Left ventricle myocardium inferior (tissue), 1 donor: ENCODE measurements at places on chromosomes 1 and 21. TPM values are rescaled to one million over a fixed set of nuclear protein-coding genes. Genes with fewer than 3 reads are reported as not detected.

DNA sequence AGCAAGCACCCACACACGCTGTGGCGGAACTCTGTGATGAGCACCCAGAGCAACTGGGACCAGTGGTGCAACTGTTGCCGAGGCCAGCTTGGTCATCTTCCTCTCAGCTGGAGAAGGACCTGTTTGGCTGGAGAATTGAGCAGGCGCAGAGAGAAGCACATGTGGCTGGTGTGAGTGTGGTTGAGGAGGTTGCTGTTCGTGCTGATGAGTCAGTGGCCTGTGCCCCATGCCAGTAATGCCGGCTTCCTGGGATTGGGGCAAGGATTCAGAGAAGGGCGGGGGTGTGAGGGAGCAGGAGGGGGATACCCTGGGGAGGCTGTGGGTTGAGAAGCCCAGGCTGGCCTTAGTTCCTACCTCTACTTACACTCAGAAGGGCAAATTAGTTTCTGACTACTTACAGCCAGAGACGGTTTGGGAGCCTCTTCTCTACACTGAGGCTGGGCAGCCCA, 57.5 kb upstream of the EPS8L3 start:
- DNase-seq, result no peak
- H3K27me3 ChIP-seq, result no peaks in the 10 kb centered on the region
- H3K4me3 ChIP-seq, result no peak overlapping the region
- no peaks in the 10 kb centered on the region for H3K36me3 ChIP-seq
- no peak overlapping the region for H3K27ac ChIP-seq

GRCh38 chr1:15171271-15171908, 17.8 kb downstream of the TMEM51 start:
- no peak overlapping the region for H3K27ac ChIP-seq
- H3K4me3 ChIP-seq, result no peak overlapping the region
- H3K36me3 ChIP-seq, result no peaks in the 10 kb centered on the region
- H3K4me1 ChIP-seq, result peaks cover 8% of the 10 kb centered on the region
- DNase-seq, result no peak

DNA sequence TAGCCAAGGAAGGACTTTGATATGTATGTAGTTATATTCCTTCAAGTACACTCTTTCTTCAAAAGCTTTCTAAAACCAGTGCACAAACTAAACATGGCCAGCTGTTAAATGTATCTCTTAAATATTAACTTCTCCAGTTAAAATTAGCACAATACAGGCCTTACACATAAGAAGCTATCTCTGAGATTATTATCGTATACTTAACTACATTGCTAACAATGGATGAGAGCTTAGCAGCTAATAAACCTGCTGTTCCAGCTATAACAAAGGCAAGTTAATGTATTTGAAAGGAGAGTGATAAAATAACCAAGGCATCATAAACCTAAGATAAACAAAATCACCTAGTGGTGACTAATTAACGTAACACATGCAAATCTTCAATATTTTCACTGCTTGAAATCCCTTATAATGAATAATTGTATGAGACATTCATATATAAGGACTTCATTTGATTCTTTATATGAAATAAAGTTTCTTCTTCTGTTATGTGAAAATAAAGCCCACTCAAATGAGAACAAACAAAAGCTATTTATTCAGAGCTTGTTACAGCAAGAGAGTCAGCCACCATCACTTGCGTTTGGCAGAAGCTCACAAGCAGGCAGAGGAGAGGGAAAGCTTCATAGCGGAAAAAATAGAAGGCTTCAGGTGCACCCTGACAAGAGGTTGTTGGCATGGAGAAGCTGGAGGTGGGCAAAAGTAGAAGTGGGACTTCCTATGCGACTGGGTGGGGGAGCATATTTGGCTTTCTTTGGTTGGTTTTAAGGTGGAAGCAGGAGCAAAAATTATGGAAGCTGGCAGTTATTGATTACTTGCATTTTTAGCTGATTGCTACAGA, 274.1 kb upstream of the CHRM3 start:
- H3K27ac ChIP-seq, result no peak overlapping the region
- no peaks in the 10 kb centered on the region for H3K27me3 ChIP-seq
- no peak overlapping the region for H3K4me3 ChIP-seq
- DNase-seq, result no peak

DNA sequence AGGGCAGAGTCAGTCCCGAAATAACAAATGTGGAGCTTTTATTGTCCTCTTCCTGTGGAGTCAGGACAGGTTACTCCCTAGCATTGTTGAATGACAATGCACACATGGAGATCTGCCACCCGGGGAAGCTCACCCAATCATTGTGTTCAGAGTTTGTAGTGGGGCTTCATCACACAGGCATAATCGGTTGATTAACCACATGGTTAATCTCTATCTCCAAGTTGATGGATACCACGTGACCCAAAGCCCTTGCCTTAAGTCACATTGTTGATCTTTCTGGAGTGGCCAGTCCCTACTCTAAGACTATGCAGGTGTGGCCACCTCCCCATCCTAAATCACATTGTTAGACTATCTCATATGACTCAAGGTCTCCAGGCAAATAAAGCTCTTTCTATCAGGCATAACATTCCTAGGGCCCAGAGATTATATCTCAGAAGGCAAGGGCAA, 2.6 kb upstream of the C1orf141 start:
- peaks cover 7% of the 10 kb centered on the region for H3K27me3 ChIP-seq
- H3K4me3 ChIP-seq, result no peak overlapping the region
- H3K27ac ChIP-seq, result no peak overlapping the region
- no peaks in the 10 kb centered on the region for H3K36me3 ChIP-seq
- H3K4me1 ChIP-seq, result no peaks in the 10 kb centered on the region

GRCh38 chr1:183388735-183389134, 29.4 kb downstream of the NMNAT2 start:
- no peak overlapping the region for H3K4me3 ChIP-seq
- peaks cover 20% of the 10 kb centered on the region for H3K4me1 ChIP-seq
- no peaks in the 10 kb centered on the region for H3K36me3 ChIP-seq

- no peaks in the 10 kb centered on the region for H3K36me3 ChIP-seq
- no peak overlapping the region for H3K4me3 ChIP-seq
- DNase-seq, result no peak
- H3K4me1 ChIP-seq, result peaks cover 8% of the 10 kb centered on the region
Measured at GRCh38 chr21:28272272-28272992, 720.2 kb downstream of the LTN1 start.

DNA sequence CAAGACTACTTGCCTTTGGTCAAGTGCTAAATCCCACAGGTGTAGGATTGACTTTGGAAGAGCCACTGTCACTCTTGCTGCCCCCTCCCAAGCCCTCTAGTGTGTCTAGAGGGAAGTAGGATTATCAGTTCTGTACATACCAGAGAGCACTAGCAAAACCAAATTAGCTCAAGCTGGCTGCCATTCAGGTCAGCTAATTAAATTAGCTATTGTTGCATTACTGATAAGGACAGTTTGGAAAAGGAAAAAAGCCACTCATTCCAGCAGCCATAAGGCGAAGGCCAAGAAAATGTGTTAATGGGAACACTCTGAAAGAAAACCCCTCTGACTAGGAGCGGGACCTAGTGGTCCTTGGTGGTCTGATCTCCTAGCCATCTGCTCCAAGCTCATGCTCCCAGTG, 321.7 kb downstream of the PBX1 start:
- H3K4me1 ChIP-seq, result peaks cover 4% of the 10 kb centered on the region
- H3K27ac ChIP-seq, result no peak overlapping the region
- no peaks in the 10 kb centered on the region for H3K27me3 ChIP-seq
- DNase-seq, result no peak

- no peaks in the 10 kb centered on the region for H3K4me1 ChIP-seq
- H3K27ac ChIP-seq, result no peak overlapping the region
- H3K36me3 ChIP-seq, result no peaks in the 10 kb centered on the region
- no peaks in the 10 kb centered on the region for H3K27me3 ChIP-seq
- no peak for DNase-seq
- no peak overlapping the region for H3K4me3 ChIP-seq
Measured at GRCh38 chr1:242081446-242081845, 82.5 kb upstream of the MAP1LC3C start.

- H3K4me1 ChIP-seq, result peaks cover 56% of the 10 kb centered on the region
- H3K4me3 ChIP-seq, result peak overlapping the region; percentile 91
- H3K27ac ChIP-seq, result peak overlapping the region; percentile 100
- peaks cover 30% of the 10 kb centered on the region for H3K36me3 ChIP-seq
- H3K27me3 ChIP-seq, result no peaks in the 10 kb centered on the region
- DNase-seq, result no peak
Measured at GRCh38 chr1:27367160-27367650, 444 bp upstream of the MAP3K6 start.

DNA sequence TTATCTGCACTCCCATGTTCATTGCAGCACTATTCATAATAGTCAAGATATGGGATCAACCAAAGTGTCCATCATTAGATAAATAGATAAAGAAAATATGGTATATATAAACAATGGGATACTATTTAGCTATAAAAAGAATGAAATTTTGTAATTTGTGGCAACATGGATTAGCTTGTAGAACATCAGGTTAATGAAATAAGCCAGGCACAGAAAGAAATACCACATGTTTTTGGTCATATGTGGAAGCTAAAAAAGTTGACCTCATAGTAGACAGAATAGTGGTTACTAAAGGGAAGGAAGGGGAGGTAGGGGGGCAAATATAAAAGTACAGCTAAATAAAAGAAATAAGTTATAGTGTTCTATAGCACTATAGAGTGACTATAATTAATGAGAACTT, 68.5 kb downstream of the SCMH1 start:
- no peaks in the 10 kb centered on the region for H3K27me3 ChIP-seq
- H3K4me1 ChIP-seq, result no peaks in the 10 kb centered on the region
- no peak overlapping the region for H3K4me3 ChIP-seq
- H3K36me3 ChIP-seq, result peaks cover 12% of the 10 kb centered on the region

DNA sequence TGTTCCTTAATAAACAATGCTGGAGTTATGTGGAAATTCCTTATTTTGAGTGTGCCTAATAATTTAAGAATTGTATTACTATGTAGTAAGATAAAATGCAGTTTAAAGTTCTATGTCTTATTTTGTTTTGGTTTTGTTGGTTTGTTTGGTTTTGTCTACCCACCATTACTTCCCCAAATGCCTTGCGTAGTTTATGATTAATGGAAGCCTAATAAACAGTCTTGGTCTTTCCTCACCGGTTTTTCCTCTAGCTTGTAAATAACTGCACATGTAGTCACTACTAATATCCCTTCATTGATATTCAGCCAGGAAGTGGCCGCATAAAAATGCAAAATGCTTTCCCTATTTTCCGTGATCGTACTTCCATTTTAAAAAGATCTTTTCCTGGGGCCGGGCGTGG, 2.9 kb downstream of the SDCCAG8 start:
- H3K27ac ChIP-seq, result no peak overlapping the region
- H3K4me3 ChIP-seq, result no peak overlapping the region

GRCh38 chr1:31659889-31660288, 15.2 kb upstream of the PEF1 start:
- no peak for DNase-seq
- H3K27me3 ChIP-seq, result no peaks in the 10 kb centered on the region
- no peak overlapping the region for H3K27ac ChIP-seq

GRCh38 chr1:30111431-30111830, 612.0 kb downstream of the MATN1 start:
- no peak overlapping the region for H3K4me3 ChIP-seq
- no peak overlapping the region for H3K27ac ChIP-seq
- DNase-seq, result peak; percentile 27
- H3K4me1 ChIP-seq, result no peaks in the 10 kb centered on the region

- H3K27me3 ChIP-seq, result no peaks in the 10 kb centered on the region
- H3K27ac ChIP-seq, result no peak overlapping the region
- DNase-seq, result no peak
- H3K36me3 ChIP-seq, result no peaks in the 10 kb centered on the region
- H3K4me3 ChIP-seq, result no peak overlapping the region
Measured at GRCh38 chr1:206633708-206634121, 1.6 kb upstream of the DYRK3 start.

DNA sequence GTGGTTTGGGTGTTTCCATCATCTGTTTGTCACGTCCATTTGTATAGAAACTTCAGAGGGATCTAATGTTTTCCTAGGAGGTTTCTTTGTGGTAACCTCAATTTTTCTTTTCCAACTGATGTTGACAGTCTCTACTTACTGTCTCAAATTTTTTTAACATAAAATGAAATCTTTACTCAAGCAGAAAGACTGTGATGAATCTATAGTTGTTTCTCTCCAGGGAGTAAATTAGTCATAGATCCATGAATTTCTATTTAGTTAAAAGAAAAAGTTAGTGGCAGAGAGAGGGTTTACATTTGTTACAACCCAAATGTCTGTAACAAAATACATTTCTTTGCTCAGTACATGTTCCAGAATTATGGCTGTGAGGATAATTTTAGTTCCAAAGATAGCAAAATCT, 161.6 kb downstream of the DISP1 start:
- no peaks in the 10 kb centered on the region for H3K36me3 ChIP-seq
- H3K4me3 ChIP-seq, result no peak overlapping the region
- H3K4me1 ChIP-seq, result peaks cover 13% of the 10 kb centered on the region
- no peaks in the 10 kb centered on the region for H3K27me3 ChIP-seq
- DNase-seq, result no peak

- H3K36me3 ChIP-seq, result no peaks in the 10 kb centered on the region
- peaks cover 13% of the 10 kb centered on the region for H3K27me3 ChIP-seq
- DNase-seq, result no peak
Measured at GRCh38 chr21:32030146-32030652, 157.4 kb downstream of the HUNK start.

DNA sequence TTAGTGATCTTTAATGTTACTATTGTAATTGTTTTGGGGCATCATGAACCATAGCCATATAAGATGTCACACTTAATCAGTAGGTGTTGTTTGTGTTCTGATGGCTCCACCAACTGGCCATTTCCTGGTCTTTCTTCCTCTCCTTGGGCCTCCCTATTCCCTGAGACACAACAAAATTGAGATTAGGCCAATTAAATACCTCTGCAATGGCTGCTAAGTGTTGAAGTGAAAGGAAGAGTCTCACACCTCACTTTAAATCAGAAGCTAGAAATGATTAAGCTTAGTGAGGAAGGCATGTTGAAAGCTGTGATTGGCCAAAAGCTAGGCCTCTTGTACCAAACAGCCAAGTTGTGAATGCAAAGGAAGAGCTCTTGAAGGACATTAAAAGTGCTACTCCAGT, 30.7 kb downstream of the PPP2R5A start:
- H3K27ac ChIP-seq, result peak overlapping the region; percentile 25
- H3K36me3 ChIP-seq, result no peaks in the 10 kb centered on the region
- DNase-seq, result no peak
- no peaks in the 10 kb centered on the region for H3K27me3 ChIP-seq
- peaks cover 82% of the 10 kb centered on the region for H3K4me1 ChIP-seq

- no peaks in the 10 kb centered on the region for H3K36me3 ChIP-seq
- no peaks in the 10 kb centered on the region for H3K27me3 ChIP-seq
- H3K4me3 ChIP-seq, result no peak overlapping the region
- no peaks in the 10 kb centered on the region for H3K4me1 ChIP-seq
- H3K27ac ChIP-seq, result no peak overlapping the region
- no peak for DNase-seq
Measured at GRCh38 chr1:100785470-100786052, 66.0 kb downstream of the VCAM1 start.

- no peak overlapping the region for H3K4me3 ChIP-seq
- no peaks in the 10 kb centered on the region for H3K27me3 ChIP-seq
- no peaks in the 10 kb centered on the region for H3K36me3 ChIP-seq
- H3K27ac ChIP-seq, result no peak overlapping the region
- no peaks in the 10 kb centered on the region for H3K4me1 ChIP-seq
Measured at GRCh38 chr1:242043165-242043564, 44.3 kb upstream of the MAP1LC3C start.

GRCh38 chr1:79255421-79255820, 248.9 kb upstream of the ADGRL4 start:
- no peak overlapping the region for H3K4me3 ChIP-seq
- no peaks in the 10 kb centered on the region for H3K4me1 ChIP-seq
- no peaks in the 10 kb centered on the region for H3K27me3 ChIP-seq
- H3K36me3 ChIP-seq, result no peaks in the 10 kb centered on the region
- H3K27ac ChIP-seq, result no peak overlapping the region

CLCA2 gene
- not detected for total RNA-seq

OR2L8 gene
- not detected for total RNA-seq

MPL gene
- total RNA-seq, result 0.82 TPM

TRIM45 gene
- total RNA-seq, result 13.0 TPM

CAMK1G gene
- not detected for total RNA-seq

INSRR gene
- 0.41 TPM for total RNA-seq

ZNF593OS gene
- not detected for total RNA-seq

CD52 gene
- 2.4 TPM for total RNA-seq

GPR61 gene
- total RNA-seq, result 0.08 TPM

LYSMD1 gene
- 12.0 TPM for total RNA-seq

A3GALT2 gene
- total RNA-seq, result not detected

LCE2D gene
- total RNA-seq, result not detected
